Amniotic epithelial cell (primary cell): ENCODE measurements at places on chromosomes 5 and 9.

DNA sequence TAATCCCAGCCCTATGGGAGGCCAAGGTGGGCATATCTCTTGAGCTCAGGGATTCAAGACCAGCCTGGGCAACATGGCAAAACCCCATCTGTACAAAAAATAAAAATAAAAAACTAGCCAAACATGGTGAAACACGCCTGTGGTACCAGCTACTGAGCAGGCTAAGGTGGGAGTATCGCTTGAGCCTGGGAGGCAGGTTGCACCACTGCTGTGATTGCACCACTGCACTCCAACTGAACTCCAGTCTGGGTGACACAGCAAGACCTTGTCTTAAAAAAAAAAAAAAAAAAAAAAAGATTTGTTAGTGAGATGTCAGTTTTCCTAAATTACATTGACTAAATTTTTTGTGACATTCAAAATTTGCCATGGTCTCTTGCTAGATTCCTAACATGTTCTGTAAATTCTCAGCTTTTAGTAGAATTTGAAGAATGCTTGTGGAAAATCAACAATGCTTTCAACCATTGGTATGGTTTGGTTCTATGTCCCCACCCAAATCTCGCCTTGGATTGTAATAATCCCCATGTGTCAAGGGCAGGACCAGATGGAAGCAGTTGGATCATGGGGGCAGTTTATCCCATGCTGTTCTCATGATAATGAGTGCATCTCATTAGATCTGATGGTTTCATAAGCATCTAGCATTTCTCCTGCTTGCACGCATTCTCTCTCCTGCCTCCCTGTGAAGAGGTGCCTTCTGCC is 236.1 kb downstream of the ARRDC3 start:
- DNase-seq, result peak; percentile 95

DNA sequence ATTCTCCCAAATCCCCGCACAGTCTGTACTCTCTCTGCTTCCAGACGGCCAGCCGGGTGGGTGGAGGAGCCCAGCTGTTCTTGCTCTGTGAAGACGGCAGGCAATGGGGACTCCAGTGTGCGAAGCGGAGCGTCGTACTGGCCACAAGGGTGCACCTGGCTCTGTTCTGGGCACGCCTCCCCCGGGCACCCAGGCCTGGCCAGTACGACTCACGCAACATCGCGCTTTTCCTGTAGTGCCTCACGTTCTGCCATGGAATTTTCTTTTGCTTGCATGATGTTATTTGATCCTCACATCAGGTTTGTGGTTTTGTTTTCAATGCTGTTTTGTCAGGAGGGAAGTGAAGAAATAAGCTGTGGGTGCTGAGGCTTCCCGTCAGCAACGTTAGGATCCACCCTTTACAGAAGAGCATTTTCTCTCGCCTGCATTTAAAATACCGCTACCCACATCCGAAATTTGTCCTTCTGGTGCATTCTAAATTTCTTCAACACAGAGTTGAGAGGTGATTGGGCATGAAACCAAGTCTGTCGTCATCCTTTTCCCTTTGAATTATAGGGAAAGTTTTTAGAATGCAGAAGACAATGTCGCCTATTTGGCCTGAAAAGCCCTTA is 311.7 kb downstream of the TRIM36 start:
- DNase-seq, result no peak

DNA sequence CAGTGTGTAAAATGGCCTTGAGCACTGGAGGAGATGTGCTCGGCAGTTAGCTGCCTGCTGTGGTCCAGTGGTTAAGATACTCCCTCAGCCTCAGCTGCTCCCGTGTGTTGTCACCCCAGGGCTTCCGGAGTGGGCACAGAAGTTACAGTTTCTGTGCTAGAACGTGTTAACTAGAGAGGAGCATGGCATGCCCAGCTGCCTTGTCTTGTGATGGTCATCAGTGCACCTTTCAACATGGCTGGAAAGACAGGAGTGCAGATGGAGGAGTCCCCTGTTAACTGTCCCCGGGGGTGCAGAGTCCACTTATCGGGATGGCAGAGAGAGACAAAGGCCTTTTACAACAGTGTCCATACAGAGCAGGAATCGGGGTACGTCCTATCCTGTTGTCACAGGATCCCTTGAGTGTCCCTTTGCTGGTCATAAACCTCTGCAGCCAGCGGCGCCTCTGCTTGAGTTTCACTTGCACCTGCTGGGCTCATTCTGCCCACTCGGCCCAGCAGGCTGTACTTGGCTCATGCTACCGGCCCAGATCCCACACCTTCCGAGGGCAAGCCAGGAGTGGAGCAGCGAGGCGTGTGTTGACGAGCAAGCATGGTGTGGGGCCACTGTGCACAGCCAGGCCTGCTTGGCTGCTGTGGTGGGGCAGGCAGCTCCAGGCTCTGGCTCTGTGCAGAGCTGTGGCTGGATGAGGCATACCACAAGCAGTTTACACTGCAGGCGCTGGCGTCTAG is 112.6 kb downstream of the EHMT1 start:
- DNase-seq, result no peak

- DNase-seq, result peak; percentile 91
Observed at GRCh38 chr5:5340206-5340729, 82.2 kb upstream of the ICE1 start.

DNA sequence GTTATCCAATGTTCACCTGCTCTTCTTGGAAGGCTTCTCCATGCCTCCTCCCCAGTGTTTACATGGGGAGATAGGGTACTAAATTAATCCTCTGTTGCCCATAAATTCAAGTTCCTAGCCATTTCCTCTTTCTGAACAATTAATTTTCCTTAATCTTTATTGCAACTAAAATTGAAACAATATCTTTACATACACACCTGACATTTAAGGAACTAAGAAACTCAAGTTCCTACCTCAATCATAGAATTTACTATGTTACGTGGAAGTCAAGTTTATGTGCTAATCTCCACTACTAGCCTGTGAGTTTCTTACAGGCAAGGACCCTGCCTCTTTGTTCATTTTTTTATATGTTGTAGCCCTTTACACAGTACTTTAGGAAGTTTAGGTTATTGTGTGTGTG is 10.1 kb upstream of the ADRB2 start:
- no peak for DNase-seq

- no peak for DNase-seq
Observed at GRCh38 chr5:96931605-96932004, 4.3 kb upstream of the LNPEP start.

DNA sequence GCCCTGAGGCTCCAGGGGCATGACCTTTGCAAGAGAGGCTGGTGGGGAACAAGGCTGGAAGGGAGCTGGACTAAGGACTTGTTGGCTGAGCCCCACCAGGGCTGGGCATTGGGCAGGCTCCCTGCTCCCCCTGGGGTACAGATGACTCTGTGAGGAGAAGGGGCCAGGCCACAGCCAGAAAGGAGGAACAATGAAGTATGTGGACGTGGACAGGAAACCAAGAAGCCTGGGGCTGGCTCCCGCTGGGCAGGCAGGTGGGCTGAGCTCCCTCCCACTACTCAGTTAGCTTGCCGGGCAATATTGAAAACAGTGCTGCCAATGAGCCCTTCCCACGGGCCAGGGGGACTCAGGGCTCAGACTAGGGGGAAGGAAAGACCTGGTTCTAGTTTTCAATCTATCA is 66.1 kb upstream of the SPTLC1 start:
- DNase-seq, result no peak

GRCh38 chr9:129999141-129999510 is 43.9 kb downstream of the FNBP1 start:
- DNase-seq, result no peak

GRCh38 chr9:8019636-8020035 is 220.1 kb upstream of the DMAC1 start:
- DNase-seq, result no peak

GRCh38 chr5:119301210-119301609 is 54.6 kb upstream of the TNFAIP8 start:
- no peak for DNase-seq

DNA sequence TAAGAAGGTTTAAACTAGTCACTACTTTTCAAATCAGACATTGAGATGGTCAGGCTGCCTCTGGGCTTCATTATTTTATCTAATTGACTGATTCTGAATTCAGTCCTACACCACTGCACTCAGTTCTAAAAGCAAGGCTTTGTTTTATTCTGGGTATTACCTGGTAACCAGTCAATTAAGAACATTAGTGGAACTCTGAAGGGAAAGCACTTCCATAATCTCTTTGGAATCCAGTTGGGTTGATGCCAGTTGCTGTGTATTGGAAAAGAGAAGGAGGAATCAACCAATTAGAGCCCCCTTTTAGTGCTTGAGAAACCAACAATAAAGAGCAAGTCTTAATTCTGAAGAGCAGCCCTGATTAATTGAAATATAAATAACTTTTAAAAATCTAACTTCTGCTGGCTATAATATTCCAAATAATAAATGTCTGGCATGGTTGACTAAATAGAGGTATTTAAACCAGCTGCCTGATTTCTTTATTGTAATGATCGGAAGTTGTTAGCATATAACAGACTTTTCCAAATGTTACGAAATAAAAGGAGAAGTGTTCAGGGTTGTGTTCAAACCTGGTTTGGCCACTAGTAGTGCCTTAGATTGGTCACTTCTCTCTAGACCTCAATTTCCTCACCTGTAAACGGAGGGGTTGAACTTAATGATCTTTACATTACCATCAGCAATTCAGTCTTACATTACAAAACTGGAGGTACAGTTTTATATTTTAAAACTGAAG is 32.0 kb downstream of the CPEB4 start:
- DNase-seq, result no peak

DNA sequence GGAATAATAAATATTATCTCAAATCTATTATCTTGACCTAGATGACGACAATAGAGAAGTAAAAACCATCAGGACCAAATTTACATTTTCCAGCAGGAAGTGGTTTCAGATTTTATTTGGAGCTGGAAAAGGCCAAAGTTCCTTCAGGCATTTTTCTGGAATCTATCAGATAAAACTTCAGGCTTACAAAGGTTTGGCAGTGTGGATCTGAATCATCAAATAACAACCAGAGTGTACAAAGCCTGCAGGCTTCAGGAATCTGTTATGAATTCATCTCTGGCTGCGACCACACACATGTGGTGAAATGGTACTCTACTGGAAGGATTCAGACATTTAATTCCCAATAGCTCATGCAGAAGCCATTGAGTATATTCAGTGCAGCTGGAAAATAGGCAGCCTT is 726.4 kb upstream of the GRAMD2B start:
- DNase-seq, result peak; percentile 89

DNA sequence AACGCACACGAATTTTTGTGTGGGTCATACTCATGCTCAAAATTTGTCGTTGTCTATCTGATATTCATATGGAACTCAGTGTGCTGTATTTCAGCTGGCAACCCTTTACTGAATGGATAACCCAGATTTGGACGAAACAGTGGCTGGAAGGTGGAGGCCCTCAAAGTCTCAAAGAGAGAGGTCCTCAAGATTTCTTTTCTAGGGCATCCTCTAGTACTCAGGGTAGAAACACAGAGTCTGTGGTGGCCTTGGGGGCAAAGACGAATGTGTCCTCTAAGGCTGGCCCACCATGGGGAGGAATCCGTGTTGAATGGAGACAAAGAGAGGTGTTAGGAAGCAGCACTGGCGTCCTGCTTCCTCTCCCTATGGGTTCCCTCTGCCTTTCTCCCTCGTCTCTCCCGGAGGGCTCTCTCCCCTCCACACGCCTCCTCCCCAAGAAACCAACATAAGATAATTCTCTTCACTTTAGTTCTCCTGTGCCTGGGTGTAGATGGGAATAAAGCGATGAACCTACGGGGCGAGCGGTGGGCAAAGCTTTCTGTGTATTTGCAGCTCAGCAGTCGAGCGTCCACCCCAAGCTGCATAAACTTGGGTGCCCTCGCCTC is 333.7 kb downstream of the CWC27 start:
- DNase-seq, result no peak
